ENCODE measurements at places on chromosomes 1 and 21. TPM values are rescaled to one million over a fixed set of nuclear protein-coding genes. Genes with fewer than 3 reads are reported as not detected.

SPRR2D gene
- polyA plus RNA-seq, result not detected

GBP7 gene
- 0.14 TPM for polyA plus RNA-seq

GRCh38 chr1:60596791-60597750 is 485.3 kb upstream of the NFIA start:
- DNase-seq, result no peak

AMY1C gene
- not detected for polyA plus RNA-seq

SPRR2B gene
- polyA plus RNA-seq, result not detected

ZNF593OS gene
- 1.2 TPM for polyA plus RNA-seq

DNA sequence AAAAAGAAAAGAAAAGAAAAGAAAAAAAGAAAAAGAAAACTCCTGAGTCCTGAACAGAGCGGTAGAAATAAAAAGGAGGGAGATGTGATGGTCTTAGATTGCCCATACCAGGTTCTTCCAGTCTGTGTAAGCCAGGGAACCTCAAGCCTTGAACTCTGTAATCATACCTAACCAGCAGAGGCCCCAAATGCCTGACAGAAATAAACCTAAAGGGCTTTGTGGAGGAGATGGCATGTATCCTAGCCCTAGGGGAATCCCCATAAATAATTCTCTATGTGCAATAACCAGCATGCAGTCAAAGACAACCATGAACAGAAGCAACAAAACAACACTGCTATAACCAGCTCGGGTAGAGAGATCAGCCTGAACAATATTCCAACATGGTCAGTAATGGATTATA is 40.4 kb downstream of the USP48 start:
- DNase-seq, result no peak

Measured in right renal pelvis (tissue), 4 donors.